DMS 273 treated with DMSO at 0.1 percent for 48 hours (cell line): ENCODE measurements at places on chromosomes 6 and 20.

GRCh38 chr6:94350833-94351232 is 931.5 kb upstream of the EPHA7 start:
- DNase-seq, result no peak

DNA sequence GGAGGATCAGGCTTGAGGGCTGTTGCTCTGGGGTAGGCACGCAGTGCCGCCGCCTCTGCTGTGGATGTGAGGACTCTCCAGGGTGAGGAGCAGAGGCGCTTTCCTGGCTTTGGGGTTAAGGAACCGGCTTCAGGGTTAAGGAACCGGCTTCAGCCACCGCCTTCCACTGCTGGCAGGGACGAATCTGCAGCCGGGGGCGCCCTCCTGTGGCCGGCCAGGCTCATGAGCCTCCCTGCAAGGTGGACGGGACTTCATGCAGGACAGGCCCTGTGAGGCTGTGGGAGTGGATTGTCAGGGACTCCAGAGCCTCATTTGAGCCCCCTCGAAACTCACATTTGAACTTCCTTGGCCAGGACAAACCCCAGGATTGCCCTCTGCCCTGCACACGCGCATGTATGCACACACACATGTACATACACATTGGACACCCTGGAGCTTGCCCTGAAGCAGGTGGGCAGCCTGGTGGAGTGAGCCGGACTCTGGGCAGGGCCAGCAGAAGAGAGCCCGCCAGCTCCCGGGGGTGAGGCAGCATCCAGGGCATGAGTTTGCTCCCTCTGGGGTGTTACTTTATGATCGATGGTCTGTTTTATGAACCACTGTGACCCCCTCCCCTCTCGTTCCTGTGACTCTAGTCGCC is 146.9 kb downstream of the PHACTR3 start:
- DNase-seq, result peak; percentile 1

GRCh38 chr6:128487746-128488145 is 32.7 kb downstream of the PTPRK start:
- DNase-seq, result no peak

GRCh38 chr20:34676642-34677373 is at the start of gene PIGU:
Gene PIGU, minus strand, starts transcription at chr20:34677092. Its CDS starts 7 bp downstream, at chr20:34677085.
- DNase-seq, result peak; percentile 87

- no peak for DNase-seq
These were observed 250.6 kb downstream of the FARS2 start for GRCh38 chr6:5511954-5512353.

DNA sequence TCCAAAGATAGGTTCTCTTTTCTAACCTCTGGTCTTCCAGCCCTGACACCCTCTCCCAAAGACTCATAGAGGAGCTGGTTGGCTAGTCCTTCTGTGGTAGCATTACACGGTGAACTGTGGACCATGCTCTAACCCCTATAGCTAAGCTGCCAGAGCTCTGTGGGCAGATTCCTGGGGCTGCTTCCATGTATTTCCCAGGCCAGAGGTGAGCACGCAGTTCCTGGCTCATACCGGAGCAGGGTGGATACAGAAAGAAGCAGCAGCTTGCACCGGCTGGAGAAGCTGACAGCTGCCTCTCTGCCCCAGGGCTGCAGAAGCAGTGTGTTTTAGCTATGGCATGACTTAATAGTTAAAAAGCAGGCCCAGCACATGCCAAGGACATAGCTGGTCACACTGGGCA is 84.1 kb upstream of the FOXP4 start:
- DNase-seq, result no peak

GRCh38 chr6:104218116-104218515 is 641.6 kb downstream of the HACE1 start:
- no peak for DNase-seq

DNA sequence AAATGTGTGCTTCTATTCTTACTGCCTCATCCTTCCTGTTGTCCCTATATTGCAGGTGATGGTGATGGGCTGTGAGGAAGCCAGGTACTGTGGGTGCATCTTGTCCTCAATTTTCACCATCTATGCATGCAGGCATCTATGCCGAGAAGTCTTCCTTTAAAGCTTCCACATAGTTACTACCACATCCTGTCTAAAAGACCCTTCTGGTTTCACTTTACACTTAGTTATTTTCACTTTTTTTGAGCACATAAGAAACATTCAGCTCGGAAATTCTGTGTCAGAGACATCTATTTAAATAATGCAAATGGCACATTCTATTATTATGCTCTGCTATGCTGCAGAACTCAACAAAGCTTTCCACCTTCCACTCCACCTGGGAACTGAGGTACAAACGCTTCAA is 28.2 kb upstream of the FABP7 start:
- DNase-seq, result no peak

GRCh38 chr20:34377072-34377847 is 14.2 kb downstream of the ITCH start:
- no peak for DNase-seq

GRCh38 chr6:82906951-82907350 is 158.7 kb downstream of the UBE3D start:
- no peak for DNase-seq
